ENCODE measurements at places on chromosomes 1 and 21.

DNA sequence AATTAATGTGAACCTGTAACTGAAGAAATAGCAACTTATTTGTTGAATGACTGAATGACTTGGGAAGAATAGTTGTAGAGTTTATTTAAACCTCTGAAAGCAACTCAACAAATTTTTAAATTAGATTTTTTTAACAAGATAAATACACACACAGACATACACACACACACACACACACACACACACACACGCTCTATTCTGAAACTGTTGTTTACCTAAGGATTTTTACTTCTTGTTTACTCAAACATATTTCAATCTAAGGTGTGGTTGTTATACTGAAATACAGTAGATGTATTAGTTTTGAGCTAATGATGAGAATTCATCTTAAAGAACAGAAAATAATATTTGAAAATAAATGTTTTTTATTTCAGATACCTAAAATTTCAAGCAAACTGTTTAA lies 11.5 kb downstream of the ACADM start:
- no peak for DNase-seq

GRCh38 chr1:51215169-51215568 lies 20.9 kb upstream of the RNF11 start:
- no peak for DNase-seq

DNA sequence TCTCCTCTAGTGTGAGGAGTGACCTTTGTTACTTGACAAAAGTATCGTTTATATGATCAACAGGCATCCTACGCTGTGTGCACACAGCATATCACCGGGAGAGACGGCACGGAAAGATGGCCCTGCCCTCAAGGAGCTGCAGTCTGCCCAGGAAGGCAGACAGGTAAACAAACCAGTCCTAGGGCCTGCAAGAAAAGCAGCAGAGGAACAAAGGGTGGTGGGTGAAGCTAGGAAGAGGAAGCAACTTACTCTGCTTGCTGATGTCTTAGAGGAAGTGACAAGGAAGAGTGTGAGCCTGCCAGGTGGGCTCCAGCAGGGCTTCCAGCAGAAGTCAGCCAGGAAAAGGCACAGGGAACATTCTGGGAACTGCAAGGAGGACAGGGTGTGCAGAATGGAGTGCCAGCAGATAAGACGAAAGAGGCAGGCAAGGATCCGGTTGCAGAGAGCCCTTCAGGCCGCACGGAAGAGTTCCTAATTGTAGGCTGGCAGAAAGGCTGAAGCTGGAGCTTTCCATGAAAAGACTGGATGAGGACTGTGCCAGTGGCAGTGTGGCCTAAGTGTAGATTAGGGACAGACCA lies 106.7 kb downstream of the SLC45A1 start:
- peak; percentile 55 for DNase-seq

DNA sequence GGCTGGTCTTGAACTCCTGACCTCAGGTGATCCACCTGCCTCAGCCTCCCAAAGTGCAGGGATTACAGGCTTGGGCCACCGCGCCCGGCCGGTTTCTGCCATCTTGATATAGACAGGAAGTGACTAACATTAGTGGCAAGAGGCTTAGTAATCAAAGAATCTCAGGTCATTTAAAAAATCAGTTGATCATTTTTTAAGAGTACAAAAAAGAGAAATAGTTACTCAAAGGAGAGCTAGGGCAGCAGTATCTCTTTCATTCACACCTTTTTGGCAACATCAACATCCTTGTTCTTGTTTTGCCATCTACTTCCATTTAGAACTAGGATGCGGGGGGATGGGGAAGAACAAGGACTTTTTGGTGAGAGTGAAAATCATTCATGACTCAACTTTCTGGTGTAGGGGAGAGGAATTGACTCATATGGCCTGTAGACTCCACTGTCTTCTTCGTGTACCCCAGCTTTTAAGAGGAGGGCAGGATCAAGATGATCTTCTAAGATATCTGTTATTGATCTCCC lies 8.8 kb downstream of the FCRLB start:
- no peak for DNase-seq

DNA sequence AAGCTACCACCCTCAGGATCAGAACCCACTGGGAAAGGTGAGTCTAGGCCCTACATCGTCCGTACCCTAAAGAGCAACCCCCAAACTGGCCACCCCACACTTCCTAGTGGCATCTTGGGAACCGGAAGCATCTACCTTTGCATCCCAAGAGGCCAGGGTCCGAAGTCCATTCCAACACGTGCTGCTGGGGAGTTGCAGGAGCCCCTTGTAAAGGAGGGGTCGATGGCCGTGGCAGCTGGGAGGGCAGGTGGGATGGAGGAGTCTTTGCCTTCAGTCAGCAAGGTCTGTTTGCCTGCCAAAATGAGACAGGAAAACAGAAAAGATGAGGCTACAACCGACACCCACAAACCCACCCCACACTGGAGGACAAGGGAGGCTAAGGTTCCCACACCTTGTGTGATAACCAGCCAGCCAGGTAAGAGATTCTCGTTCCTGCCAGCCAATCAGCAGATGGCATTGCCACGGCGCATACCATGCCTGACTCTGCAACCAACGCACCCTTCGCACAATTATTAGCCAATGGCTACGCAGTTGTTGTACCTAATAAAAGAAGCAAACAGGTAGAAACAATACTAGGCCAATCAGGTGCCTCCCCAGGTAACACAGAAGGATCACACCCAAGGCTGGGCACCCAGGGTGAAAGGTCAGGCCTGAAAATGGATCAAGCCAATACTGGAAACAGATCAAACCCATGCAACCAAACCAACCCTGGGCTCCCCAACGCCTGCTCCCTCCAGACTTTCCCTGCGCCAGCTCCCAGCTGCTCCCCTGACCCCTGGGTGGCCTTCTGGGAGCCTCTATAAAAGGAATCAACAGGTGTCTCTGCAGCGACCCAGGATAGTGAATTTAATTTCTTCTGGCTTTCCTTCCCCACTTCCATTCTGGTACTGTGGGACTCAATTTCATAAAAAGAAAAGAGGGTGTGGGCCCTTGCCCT lies 35.6 kb downstream of the CASZ1 start:
- DNase-seq: no peak

- no peak for DNase-seq
Measured at GRCh38 chr1:206496131-206496793, 11.1 kb upstream of the RASSF5 start.

DNA sequence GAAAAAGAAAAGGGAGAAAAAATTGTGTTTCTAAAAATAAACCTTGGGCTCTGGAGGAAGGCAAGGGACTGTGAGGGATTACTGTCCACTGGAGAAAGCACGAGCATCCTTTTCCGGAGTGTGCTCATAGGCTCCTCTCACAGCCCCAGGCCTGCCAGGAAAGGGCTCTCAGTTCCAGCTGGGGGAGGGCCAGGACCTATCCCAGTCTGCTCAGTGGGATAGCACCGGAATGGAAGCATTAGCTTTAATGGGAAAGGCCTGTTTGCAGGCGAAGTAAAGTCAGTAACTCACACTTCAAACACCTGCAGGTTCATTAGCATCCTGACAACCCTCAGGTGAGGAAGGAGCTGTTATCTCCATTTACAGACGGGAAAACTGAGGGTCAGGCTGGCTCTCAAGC lies 113.9 kb upstream of the USP24 start:
- no peak for DNase-seq

DNA sequence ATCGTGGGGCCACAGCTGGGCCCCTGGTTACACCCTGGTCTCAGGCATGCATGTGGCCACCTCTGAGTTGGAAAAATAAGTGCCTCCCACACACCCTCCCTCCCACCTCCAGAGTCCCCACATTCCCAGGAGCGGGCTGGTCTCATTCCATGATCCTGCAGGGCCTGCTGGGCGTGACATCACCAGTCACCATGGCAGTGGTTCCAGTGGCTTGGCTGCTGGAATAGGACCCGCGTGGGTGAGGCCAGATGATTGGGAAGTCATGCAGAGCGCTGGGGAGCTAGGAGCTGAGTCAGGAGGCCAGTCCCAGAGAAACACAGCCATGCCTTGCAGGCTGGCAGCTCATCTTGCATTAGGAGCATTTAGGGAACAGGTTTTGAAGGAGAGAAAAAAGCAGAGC lies 125.4 kb upstream of the TMEM51 start:
- no peak for DNase-seq

GRCh38 chr1:9629445-9630201 lies 21.9 kb upstream of the PIK3CD start:
- DNase-seq: peak; percentile 84

- no peak for DNase-seq
Measured at GRCh38 chr1:24347159-24347934, 28.2 kb downstream of the GRHL3 start.

GRCh38 chr1:196558411-196558810 lies 49.8 kb downstream of the KCNT2 start:
- no peak for DNase-seq

- no peak for DNase-seq
Measured at GRCh38 chr1:234214129-234214910, 158.9 kb upstream of the COA6 start.

GRCh38 chr1:61253059-61253735 lies 170.8 kb downstream of the NFIA start:
- DNase-seq: peak; percentile 85

GRCh38 chr1:184734980-184735379 lies 19.7 kb downstream of the EDEM3 start:
- no peak for DNase-seq

- DNase-seq: no peak
Measured at GRCh38 chr1:204704794-204705492, 19.4 kb upstream of the LRRN2 start.

GRCh38 chr1:218546314-218546713 lies 201.2 kb downstream of the TGFB2 start:
- DNase-seq: no peak

DNA sequence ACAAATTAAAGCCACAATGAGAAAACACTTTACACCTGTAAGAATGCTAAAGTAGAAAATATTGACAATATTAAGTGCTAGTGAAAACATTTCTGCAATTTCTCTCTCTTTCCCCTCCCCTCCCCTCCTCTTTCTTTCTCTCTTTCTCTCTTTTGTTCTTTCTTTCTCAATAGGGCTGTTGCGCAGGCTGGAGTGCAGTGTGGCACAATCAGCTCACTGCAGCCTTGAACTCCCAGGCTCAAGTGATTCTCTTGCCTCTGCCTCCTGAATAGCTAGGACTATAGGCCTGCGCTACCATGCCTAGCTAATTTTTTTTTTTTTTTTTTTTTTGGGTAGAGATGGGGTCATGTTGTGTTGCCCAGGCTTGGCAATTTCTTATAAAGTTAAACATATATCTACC lies 5.9 kb upstream of the SHISAL2A start:
- peak; percentile 11 for DNase-seq

DNA sequence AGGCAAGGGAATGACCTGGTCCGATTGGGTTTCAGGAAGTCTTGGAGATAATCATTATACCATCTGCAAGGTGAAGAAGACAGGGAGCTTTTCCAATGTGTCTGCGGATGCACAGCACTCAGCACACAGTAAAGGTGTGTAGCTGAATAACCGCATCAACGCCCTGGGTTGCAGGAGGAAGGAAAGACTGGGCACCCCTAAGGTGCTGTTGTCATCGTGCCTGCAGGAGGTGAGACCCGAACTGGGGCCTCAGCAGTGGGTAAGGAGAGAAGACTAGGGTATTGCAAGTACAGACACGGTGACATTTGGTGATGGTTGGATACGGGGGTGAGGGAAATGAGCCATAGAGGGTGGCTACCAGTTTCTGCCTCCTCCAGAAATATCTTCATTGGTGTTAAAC lies 1.1 kb upstream of the TRIM62 start:
- no peak for DNase-seq

DNA sequence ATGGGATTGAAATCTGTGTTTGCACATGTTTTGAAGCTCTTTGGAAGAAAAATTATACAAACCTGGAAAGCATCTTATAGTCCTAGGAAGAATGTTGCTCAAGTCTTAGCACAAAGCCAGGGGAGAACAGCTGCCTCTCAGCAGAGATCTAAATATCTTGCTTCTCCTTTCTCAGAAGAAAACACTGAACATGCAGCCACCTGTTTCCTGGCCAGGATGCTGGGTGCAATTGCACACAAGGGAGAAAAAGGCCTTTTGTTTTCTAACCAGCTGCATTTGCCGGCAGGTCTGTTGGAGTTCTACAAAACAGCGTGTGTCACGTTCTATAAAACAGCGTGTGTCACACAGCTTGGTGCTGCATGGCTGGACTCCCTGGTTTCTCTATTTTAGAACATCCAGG lies 259.6 kb upstream of the PLD5 start:
- no peak for DNase-seq

DNA sequence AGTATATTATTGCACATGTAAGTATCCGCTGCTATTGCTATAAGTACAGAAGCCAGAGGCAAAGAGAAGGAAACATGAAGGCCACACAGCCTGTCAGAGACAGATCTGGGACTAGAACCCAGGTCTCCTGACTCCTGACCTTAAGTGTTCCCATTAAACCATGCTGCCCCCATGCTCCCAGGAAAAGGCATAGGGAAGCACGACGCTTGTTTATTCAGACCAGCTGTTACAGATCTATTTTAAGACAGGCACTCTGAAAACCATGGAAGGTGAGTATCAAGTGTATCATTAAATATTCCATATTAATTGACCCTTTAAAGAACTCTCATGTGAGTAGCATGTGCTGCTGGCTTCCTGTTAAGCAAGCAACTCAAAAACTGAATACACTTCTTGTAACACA lies 11.4 kb downstream of the VAV3 start:
- peak; percentile 40 for DNase-seq

DNA sequence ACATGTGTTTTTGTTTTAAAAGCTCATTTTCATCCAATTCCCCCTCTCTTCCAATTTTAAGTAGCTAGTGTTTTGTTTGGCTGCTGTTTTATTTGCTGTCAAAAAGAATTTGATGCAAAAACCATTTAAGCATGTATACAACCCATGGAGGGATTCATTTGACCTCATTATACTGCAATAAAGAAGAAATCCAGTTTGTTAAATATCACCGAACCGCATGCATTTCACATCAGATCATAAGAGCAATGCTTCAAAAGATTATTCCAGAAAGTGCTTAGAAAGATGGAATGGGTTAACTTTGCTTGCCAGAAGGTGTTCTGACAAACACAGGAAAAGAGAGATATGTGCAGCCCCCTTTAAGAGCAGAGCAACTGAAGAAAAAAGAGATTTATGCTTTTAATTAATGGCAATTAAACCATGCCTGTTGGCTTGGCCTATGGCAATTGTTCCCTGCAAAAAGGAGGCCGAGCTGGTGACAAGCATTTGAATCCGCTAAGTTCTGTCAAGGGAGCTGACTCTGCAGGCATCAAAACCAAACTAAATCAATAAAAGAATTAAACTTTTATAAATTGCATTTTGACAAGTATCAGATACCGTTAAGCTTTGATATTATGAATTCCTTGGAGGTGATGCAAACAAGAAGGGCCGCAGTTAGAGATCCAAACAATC lies 14.4 kb upstream of the BARHL2 start:
- DNase-seq: no peak

- DNase-seq: no peak
Measured at GRCh38 chr1:43446881-43447835, 6.6 kb downstream of the HYI start.

- DNase-seq: no peak
Measured at GRCh38 chr21:32812035-32812434, 40.5 kb upstream of the PAXBP1 start.

DNA sequence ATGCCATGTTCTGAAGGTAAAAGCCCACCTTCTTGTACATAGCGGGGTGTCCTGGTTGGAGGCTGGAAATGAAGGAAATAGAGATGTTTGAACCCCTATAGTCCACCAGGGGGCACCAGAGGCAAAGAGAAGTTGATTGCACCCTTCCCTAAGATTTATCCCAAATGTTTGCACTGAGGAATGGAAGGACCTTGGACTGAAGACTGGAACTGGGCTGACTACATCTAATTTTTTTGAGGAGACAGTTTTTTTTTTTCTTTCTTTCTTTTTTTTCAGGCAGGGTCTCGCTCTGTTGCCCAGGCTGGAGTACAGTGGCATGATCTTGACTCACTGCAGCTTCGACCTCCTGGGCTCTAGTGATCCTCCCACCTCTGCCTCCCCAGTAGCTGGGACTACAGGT lies 55.3 kb upstream of the EIF4G3 start:
- no peak for DNase-seq
